ENCODE measurements at places on chromosomes 1 and 21. TPM values are rescaled to one million over a fixed set of nuclear protein-coding genes. Genes with fewer than 3 reads are reported as not detected.

The MAP3K7CL gene
- 6.9 TPM for total RNA-seq

The SPRR2E gene
- not detected for total RNA-seq

The TMPRSS3 gene
- total RNA-seq = not detected

The CELA2A gene
- not detected for total RNA-seq

Measured in fibroblast of the aortic adventitia (primary cell).